Omental fat pad (tissue), 4 donors: ENCODE measurements at places on chromosomes 11 and 22.

DNA sequence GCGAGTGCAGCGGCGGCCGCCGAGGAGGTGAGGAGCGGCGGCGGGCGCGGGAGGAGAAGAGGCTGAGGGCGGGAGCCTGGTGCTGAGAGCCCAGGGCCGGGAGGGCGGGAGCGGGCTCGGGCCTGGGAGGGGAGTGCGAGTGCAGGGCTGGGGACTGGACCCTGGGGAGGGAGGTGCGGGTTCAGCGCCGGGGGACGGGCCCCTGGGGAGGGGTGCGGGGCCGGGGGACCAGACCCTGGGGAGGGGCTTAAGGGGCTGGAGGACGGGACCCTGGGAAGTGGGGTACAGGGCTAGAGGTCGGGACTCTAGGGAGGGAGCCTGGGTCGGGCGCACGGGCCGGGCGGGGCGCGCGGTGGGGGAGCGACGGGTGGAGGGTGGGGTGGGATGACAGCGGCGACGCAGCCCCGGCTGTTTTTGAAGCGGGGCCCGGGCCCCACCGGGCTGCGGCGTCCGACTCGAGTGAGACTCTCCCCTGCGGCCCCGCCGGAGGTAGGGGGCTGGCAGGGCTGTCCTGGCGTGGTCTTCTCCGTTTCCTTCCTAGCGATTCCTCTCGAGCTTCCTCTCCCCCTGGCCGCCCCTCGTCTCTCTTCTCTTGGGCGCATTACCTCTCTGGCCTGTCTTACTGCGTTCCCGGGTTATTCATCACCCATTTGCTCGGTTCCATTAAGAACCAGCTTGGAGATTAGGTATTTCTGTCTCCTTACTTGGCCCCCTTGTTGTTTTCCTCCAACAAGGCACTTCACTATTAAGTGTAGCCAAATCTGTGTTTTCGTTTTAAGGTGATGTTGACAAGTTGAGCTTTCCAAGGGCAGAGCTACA is 754 bp downstream of the NUP50 start:
- DNase-seq: no peak

GRCh38 chr11:123504401-123504800 is 74.3 kb downstream of the GRAMD1B start:
- no peak for DNase-seq

DNA sequence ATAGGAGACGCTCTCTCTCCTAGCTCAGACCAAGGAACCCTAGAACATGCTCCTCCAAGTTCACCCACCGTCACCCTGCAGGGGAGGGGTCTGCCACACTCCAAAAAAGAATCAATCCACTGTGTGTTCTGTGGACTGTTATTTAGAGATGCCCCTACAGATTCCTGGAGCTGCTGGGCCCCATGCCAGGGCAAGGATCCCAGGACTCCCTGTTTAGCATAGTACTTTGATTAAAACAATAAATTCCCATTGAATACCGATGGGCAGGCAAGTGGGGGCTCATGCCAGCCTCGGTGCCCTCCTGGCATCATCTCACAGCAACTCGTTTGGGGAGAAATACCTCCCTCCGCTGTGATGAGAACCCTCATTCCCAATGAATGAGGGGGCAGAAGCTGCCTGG is 247.5 kb downstream of the ST3GAL4 start:
- no peak for DNase-seq

DNA sequence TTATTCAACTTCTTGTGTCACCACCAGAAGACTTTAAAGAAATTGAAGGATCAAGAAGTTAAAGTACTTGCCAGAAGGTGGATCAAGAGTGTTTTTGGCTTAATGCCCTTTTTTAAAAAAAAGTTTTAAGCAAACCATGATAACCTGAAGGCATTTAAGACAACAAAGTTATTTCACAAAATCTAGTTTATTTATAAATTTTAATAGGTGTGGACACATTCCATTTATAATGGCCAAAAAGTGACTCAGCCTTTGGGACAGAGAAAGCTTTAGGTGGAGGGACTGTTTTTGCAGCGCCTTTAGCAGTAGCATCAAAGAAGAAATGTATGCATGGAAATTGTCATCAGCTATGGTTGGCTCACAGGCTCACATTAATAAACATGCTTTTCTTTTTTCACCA is 17.9 kb downstream of the TCP11L1 start:
- no peak for DNase-seq

GRCh38 chr22:42973536-42973881 is 41.4 kb downstream of the PACSIN2 start:
- DNase-seq: no peak
